ENCODE measurements at places on chromosomes 13 and 19.

- peak; percentile 27 for DNase-seq
Observed at GRCh38 chr13:21675095-21675991, 4.5 kb downstream of the FGF9 start.

- no peak for DNase-seq
Observed at GRCh38 chr19:1858412-1859081, 4.8 kb downstream of the KLF16 start.

- no peak for DNase-seq
Observed at GRCh38 chr19:6070720-6071485, 39.4 kb downstream of the RFX2 start.

- DNase-seq, result peak; percentile 48
Observed at GRCh38 chr19:46624958-46625661, at the start of gene PTGIR. Gene PTGIR (minus strand): TSS chr19:46625089. CDS start chr19:46624225, 864 bp downstream.

DNA sequence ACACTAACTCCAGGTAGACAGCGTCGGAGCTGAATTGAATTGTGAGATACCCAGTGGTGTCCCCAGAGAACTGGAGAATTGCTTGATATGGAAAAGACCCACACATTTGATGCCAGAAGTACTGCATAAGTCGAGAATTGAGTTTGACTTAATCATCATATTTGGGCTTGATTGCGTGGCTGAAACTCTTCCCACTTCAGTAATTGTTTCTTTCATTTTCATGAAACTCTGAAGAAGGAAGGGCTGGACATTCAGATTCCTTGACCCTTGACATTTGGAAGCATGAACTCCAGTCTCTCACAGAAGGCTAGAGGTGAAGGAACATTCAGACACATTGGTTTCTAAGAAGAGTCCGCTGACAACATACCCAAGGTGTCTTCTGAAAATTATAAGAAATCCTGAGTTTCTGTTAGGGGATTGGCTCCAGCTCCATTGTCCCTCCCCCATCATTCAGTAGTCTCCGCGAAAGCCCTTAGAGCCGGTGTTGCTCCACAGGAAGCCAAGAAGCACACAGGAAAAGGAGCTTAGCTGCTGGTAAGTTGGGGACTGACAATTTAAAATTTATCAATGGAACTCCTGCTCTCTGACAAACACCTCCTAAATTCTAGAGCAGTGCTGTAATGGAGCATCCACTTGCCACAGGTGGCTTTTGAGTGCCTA lies at the start of gene FPR2:
TSS of gene FPR2 (plus strand) at position 484 of the 660 bp plus-strand sequence. CDS start 7,479 bp downstream, outside the sequence.
- no peak for DNase-seq

GRCh38 chr13:80131204-80131603 lies 209.7 kb downstream of the SPRY2 start:
- peak; percentile 47 for DNase-seq

DNA sequence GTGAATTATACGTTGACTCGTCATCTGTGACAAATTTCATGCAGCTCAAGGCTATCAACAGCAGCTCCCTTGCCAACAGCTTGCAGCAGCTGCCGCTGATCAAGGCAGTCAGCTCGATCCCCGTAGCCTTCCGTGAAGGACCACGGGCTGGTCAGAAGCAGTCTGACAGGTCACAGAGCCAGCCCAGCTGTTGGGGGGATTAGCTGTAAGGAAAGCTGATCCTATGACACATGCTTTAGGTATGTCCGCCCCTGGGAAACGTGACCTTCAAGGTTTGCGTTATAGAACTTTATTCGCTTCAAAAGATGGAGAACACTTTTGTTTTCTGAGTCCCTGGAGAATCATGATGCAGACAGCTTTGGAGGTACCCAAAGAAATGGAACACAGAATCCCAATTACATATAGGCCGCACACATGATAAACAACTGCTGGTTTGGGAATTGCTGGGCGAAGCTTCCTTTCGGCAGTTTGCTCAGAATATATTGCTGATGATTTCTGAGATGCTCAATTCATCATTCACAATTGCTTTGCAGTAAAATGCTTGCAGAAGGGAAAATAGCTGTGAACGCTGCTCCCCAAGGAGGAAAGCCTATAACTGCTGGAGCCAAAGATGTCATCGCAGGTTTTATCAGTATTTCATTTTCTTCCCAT lies 62.6 kb upstream of the USP29 start:
- DNase-seq, result peak; percentile 50

DNA sequence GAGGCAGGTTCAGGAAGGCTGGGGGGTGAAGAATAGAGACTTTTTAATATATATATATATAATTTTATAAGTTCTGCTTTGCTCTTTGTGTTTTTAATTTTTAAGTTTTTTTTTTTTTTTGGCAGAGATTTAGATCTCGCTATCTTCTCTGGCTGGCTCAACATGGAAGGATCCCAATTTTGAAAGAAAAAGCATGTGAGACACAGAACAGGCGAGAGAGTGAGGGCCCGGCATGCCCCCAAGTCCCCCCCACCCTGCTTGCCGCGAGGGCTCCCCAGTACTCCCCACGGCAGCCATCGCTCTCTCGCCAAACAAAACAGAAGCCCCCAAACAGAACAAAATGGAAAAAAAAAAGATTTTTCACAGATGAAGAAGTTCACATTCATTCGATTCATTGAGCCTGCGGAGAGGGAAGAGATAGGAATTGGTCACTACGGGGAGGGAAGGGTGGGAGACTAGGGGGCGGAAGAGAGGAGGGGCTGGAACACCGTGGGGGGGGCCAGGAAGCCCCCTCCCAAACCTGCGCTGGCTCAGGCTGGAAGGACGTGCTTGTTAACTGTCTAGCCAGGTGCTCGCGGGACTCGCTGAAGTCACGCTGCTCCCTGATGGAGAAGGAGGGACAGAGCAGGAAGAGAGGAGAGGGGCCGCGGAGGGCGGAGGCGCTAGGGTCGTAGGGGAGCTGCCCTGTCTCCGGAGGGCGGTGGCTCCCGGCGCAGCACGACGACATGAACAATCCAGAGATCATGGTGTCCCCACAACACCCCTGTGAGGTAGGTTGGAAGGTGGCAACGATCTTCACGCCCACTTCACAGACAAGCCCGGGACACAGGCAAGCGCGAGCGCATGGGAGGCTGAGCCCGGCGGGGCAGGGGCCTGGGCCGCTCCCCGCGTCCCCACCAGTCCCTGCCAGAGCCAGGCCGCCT lies 10.6 kb downstream of the KHSRP start:
- DNase-seq, result no peak

- peak; percentile 77 for DNase-seq
Observed at GRCh38 chr19:1445185-1445931, 4.6 kb upstream of the APC2 start.

GRCh38 chr19:40714441-40715299 lies 2.0 kb downstream of the COQ8B start:
- DNase-seq, result peak; percentile 97

GRCh38 chr13:97280478-97280877 lies 58.3 kb downstream of the MBNL2 start:
- DNase-seq, result no peak

GRCh38 chr19:7973883-7974282 lies 30.4 kb upstream of the TIMM44 start:
- no peak for DNase-seq

- DNase-seq, result no peak
Observed at GRCh38 chr19:19236173-19236572, 24.4 kb downstream of the NCAN start.

- DNase-seq, result no peak
Observed at GRCh38 chr19:33295621-33296487, 6.5 kb downstream of the CEBPA start.

- no peak for DNase-seq
Observed at GRCh38 chr13:109667056-109667455, 119.3 kb downstream of the IRS2 start.

- peak; percentile 37 for DNase-seq
Observed at GRCh38 chr19:40223135-40223822, 3.2 kb downstream of the CCNP start.

GRCh38 chr13:39527961-39528660 lies 74.9 kb downstream of the LHFPL6 start:
- DNase-seq, result no peak

DNA sequence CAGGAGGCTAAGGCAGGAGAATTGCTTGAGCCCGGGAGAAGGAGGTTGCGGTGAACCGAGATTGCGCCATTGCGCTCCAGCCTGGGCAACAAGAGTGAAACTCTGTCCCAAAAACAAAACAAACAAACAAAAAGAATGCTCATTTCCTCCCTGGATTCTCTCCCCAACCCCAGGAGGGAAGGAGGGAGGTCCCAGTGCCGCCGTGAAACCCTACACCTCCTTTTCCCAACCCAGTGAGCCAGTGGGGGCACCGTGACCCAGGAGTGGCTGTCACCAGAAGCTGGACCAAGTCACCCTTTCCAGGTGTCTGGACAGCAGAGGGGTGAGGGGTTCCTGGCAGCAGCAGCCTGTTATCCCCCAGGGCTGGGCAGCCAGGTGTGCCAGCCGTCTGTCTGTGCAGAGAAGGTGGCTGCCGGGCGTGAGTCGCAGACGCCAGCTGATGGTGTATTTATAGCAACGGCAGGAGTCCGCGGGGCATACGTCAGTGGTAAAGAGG lies 23.5 kb downstream of the NFIC start:
- no peak for DNase-seq

DNA sequence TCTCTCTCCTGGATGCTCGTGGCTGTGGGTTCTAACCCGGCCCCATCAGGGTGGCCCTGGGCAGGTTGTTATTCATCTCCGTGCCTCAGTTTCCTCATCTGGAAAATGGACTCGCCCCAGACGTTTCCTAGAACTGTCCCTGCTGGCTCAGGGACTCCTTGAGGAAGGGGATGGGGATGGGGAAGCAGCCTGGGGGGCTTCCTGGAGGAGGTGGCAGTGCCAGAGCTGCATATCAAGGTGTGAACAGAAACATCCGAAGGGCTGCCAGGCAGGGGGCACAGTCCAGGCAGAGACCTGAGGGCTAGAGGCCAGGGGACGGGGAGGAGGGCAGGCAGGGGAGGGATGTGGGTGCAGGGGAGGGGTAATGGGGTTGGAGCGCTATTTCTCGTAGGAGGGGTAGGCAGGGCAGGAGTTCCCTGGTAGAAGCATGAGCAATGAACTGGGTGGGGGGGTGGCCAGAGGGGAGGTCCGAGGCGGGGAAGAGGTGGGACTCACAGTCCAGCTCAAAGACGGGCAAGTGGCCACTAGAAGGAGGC lies 3.6 kb upstream of the ELANE start:
- DNase-seq, result no peak

- DNase-seq, result no peak
Observed at GRCh38 chr13:42334329-42334706, 62.4 kb downstream of the AKAP11 start.

GRCh38 chr13:20570517-20570916 lies 3.6 kb downstream of the IFT88 start:
- DNase-seq, result no peak

GRCh38 chr19:51621178-51621577 lies 9.0 kb downstream of the SIGLEC5 start:
- DNase-seq, result no peak

DNA sequence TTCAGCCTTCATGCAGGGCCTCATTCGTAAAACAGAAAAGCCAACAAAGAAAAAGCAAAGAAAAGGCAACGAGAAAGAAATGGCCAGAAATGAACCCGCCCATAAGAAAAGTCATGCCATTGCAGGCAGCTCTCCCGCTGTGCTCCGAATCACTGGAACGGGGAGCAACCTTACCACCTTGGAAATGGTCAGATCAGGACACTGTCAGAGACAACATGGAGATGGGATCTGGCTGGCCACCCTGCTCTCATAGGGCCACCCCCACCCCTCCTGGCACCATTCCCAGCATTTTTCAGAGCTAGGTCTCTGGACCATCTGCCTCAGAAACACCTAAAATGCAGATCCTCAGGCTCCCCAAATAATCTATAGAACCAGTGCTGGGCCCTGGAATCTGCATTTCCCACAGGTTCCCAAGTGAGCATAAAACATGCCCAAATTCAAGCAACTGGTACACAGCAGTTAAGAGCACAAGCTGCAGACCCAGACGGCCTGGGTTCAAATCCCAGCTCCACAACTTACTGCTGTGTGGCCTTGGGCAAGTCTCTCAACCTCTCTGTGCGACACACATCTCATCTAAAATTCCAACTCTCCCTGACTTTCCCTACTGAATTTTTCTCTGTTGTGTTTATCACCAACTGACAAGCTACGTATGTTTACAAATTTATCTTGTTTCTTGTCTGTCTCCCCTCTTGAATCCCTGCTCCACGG lies 151.6 kb downstream of the IER2 start:
- no peak for DNase-seq

DNA sequence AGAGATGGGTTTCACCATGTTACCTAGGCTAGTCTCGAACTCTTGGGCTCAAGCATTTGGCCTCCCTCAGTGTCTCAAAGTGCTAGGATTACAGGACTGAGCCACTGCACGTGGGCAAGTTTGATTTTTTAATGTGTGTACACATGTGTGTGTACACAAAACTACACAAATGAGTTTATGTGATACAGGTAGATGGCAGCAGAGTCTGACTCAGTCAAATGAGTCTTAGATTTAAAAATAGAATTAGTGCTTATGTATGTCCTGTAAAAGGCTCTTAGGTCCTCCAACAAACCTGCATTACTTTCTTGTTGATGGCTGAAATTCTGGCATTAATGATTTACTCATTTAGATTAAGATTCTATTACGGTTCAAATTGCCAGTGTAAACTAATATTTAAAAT lies 293.7 kb downstream of the PCDH17 start:
- no peak for DNase-seq

DNA sequence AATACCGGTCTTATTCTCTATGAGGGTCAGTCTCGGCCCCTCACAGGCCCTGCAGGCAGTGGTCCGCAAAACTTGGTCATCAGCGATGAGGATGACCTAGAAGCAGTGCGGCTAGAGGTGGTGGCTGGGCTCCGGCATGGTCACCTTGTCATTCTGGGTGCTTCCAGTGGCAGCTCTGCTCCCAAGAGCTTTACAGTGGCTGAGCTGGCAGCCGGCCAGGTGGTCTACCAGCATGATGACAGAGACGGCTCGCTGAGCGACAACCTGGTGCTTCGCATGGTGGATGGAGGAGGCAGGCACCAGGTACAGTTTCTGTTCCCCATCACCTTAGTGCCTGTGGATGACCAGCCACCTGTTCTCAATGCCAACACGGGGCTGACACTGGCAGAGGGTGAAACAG lies 1.8 kb downstream of the FREM2 start:
- DNase-seq, result no peak

GRCh38 chr19:45097776-45098520 lies 5.0 kb downstream of the PPP1R37 start:
- peak; percentile 82 for DNase-seq

- DNase-seq, result no peak
Observed at GRCh38 chr19:6925386-6925785, 38.0 kb downstream of the ADGRE1 start.

- no peak for DNase-seq
Observed at GRCh38 chr13:97464561-97464960, 30.6 kb downstream of the RAP2A start.

- DNase-seq, result peak; percentile 58
Observed at GRCh38 chr19:5801796-5802619, 2.9 kb upstream of the NRTN start.

- no peak for DNase-seq
Observed at GRCh38 chr19:33432446-33433170, 59.1 kb downstream of the CEBPG start.

All from testis (tissue), 5 donors.